ENCODE measurements at places on chromosomes 11 and 22.

DNA sequence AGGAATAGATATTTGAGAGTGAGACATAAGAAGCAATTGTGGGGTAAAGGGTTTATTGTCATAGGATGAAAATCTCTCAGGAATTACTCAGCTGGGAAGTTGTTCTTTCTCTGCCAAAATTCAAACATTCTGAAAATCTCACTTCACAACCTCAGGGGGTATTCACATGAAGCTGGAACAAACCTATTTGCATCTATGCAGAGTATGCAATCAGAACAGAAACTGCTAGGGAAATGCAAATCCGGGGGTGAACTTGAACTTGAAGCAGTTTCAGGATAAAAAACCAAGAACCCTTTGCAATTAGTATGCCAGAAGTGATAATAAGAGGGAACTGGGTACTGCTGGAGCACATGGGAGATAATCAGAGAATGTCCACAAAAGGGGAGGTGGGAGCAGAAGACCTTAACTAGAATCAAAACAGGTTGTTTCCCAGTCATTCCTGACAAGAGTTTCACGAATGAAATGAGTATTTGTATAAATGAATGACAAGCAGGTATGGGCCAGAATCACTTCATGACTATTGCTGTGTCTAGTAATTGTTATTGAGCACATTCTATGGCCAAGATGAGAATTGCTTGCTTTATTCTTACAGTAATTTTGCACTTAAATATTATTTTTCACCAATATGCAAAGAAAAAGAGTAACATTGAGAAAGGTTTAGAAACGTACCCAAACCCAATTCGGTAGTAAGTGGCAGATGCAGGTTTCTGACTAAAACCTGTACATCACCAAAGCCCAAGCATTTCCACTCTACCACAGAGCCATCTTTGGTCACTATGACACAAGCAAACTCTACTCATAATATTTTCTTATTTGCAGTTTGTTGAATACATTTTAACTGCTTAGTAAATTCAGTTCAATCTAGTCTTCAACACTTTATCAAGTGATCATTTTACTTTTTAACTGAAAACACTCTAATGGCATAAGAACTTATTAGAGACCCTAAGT is 61.8 kb upstream of the UBASH3B start:
- no peak for DNase-seq

DNA sequence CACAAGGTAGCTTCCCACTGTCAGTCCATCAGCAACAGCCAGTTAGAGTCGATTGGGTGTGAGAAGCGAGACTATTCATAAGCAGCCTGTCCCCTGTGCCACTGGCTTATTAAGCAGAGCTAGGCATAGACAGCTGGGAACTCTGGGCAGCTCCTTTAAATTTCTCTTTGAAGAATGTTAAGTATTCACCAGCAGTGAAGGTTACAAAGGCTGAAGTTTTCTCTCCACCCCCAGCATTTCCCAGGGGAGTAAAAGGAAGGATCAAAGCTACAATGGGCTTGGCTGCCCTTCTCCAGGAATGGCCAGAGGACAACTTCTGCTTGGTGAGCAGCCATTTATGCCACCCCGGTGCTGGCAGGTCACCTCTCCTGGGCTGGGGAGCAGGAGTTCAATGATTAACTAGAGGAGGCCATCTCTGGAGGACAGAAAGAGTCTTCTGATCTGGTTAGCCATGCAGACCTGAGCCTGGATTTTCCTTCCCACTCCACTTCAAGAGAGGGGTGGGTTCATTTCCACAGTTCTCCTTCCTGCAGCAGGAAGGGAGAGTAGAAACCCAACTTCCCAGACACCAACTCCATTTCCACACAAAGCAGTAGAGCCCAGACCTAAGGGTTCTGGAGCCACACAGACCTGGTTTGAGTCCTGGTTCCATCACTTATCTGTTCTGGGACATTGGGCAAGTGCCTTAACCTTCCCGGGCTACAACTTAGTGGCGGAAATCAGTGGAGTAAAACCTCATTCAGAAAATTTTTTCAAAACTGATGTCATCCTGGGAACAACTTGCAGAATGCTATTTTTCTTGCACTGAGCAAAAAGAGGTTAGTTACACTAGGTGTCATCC is 22.6 kb downstream of the POU2AF3 start:
- DNase-seq, result no peak

- no peak for DNase-seq
These were observed 628 bp downstream of the CHKB start for GRCh38 chr22:50581950-50582492.

DNA sequence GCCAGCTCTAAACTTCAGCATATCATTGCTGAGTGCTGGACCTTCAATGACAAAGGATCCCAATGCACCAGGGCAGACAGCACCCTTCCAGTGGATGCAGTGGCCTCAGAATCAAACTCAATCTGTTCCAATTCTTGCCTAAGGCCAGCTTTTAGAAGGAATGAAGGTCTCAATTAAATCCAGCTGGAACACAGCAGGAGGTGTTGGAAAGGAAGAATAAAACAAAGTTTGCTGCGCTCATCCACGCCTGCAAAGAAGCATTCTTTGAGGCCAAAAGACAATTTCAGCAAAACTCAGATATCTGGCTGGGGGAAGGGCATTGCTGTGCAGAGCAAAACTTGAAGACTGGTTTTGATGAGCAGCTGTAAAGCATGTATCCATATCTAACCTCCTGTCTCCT is 120.7 kb downstream of the CCDC81 start:
- no peak for DNase-seq

GRCh38 chr11:11871991-11872401 is 30.2 kb downstream of the USP47 start:
- DNase-seq, result no peak

DNA sequence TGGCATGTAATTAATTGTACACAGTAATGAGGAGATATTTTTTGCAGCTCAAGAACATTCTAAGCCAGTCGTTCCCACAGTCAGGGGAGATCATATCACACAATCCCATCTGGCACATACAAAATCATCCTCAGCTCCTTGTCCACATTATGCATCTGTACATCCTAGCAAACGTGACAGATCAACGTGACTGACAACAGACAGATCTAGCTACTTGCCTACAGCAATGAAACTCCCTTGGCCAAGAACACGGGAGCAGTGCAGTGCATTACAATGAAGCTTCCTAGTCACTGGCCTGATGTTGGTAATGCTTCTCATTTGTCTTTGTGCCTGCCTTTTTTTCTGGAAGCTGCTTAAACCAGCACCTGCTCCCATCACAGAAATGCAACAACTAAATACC is 24.5 kb upstream of the GUCY1A2 start:
- DNase-seq, result no peak

DNA sequence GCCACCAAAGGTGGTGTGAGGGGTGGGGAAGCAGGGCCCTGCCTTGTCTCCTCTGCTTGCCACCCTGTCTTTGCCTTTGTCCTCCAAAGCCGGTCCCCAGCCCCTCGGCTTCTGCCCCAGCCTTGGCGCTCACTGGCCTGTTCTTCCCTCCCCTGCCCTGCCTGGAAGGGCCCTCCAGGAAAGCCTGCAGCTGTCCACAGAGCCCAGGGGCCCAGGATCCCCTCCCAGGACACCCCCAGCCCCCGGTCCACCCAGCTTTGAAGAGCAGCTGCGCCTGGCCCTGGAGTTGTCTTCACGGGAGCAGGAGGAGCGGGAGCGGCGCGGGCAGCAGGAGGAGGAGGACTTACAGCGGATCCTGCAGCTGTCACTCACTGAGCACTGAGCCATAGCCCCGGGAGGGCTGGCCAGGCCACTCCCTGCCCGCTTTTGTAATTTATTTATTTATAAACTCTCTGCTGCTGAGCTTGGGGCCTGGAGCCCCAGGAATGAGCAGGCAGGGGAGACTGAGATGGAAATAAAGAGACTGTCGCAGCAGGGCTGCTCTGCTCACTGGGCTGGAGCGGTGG is 1.3 kb upstream of the SSH3 start:
- peak; percentile 85 for DNase-seq
